ENCODE measurements at places on chromosomes 5 and 9.

- no peak for DNase-seq
These were observed 102.9 kb downstream of the ZFAND5 start for GRCh38 chr9:72262063-72262462.

DNA sequence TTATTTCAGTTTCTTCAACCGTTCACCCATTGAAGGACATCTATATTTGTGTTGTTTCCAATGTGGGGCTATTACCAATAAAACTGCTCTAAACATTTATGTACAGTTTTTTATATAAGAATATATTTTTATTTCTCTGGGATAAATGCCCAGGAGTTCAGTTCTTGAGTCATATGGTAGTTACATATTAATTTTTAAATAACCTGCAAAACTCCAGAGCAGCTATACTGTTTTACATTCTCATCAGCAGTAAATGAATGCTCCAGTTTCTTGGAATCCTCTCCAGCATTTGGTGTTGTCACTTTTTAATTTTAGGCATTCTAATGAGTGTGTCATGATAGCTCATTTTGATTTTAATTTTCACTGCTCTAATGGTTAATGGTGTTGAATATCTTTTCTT is 36.2 kb downstream of the CDK7 start:
- no peak for DNase-seq

GRCh38 chr5:80761966-80762365 is 107.2 kb upstream of the DHFR start:
- DNase-seq = no peak

- DNase-seq = no peak
These were observed 382.8 kb upstream of the WWC1 start for GRCh38 chr5:167908606-167909005.

GRCh38 chr9:103037508-103038477 is 42.7 kb downstream of the CYLC2 start:
- DNase-seq = no peak
